Panc1 (cell line): ENCODE measurements at places on chromosomes 7 and 10.
A peak's percentile ranks its signal among the peaks of the same experiment; 100 is the strongest.

GRCh38 chr10:10665750-10666149 lies 351.9 kb upstream of the CELF2 start:
- no peak for DNase-seq
- no peak overlapping the region for H3K4me3 ChIP-seq
- no peak overlapping the region for H3K27ac ChIP-seq
- H3K4me1 ChIP-seq, result no peaks in the 10 kb centered on the region
- no peaks in the 10 kb centered on the region for H3K36me3 ChIP-seq
- H3K27me3 ChIP-seq, result no peaks in the 10 kb centered on the region

DNA sequence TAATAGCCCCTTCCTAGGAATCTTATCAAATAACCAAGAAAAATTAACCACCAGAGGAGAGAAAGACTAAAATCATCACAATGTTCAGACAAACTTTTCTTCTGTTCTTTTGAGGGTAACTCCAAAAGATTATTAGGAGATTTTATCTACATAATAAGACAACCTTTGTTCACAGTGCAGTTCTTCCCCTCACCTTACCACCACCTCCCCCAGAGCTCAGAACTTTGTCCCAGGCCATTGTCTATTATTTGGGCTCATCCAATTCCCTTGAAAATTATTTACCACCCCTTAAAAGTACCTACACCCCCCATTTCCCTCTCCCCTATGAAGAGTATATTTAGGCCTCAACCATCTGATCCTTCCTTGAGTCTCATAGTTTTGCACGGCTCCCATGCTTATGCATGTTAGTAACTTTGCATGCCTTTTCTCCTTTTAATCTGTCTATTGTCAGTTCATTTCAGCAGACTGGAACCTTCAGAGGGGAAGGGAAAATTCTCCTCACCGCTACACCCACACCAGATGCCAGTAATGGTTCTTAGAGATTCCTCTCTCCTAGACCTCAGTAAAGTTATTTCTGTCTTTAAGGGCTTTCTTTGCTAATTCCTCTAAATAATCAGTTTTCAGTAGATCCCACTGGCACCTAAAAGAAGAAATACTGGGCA lies 234.9 kb downstream of the SKIDA1 start:
- H3K27ac ChIP-seq, result peak overlapping the region; percentile 99
- no peak for DNase-seq
- no peak overlapping the region for H3K4me3 ChIP-seq
- peaks cover 54% of the 10 kb centered on the region for H3K4me1 ChIP-seq
- H3K36me3 ChIP-seq, result no peaks in the 10 kb centered on the region
- H3K27me3 ChIP-seq, result no peaks in the 10 kb centered on the region

DNA sequence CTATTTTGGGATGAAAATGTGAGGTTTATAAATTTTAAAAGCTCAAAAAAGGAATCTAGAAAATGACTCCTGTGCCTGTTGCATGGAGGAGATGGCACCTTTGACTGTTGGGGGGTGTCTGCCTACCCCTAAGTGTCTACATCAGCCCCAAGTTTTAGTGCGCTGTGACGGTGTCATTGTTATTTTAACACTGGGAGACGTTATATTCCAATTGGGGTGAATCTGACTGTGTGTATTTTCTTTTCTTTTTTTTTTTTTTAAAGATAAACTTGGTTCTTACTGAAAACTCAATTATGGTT lies 517 bp downstream of the SRGN start:
- no peaks in the 10 kb centered on the region for H3K27me3 ChIP-seq
- no peak overlapping the region for H3K27ac ChIP-seq
- peaks cover 2% of the 10 kb centered on the region for H3K4me1 ChIP-seq
- H3K36me3 ChIP-seq, result no peaks in the 10 kb centered on the region
- no peak for DNase-seq
- peak overlapping the region; percentile 36 for H3K4me3 ChIP-seq

DNA sequence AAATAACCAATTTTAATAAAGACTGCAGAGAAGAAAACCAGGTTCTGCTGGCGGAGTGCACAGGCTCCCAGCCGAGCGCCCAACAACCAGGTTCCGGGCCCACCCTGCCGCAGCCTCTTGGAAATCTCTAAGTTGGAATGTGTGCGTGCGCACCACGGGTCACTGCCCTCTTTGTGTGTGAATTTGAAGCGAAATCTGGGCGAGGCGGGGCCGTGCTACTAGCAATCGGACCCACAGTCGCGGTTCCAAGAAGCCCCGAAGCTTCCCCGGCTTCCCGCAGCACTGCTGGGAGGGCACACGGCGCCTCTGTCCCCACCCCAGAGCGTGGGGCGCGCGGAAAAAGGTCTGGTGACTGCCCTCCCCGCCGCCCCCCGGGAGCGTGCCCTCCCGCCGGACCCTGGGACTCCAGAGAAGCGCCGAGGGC lies 666 bp upstream of the MAP3K8 start:
- H3K4me1 ChIP-seq, result peaks cover 21% of the 10 kb centered on the region
- H3K4me3 ChIP-seq, result peak overlapping the region; percentile 66
- H3K27me3 ChIP-seq, result no peaks in the 10 kb centered on the region
- DNase-seq, result no peak
- no peaks in the 10 kb centered on the region; the same call in 1 of the 2 replicates for H3K36me3 ChIP-seq
- peak overlapping the region; percentile 85 for H3K27ac ChIP-seq

GRCh38 chr10:116457488-116457887 lies 29.8 kb downstream of the PNLIPRP3 start:
- no peak for DNase-seq
- no peak overlapping the region for H3K4me3 ChIP-seq
- H3K27me3 ChIP-seq, result peaks cover 15% of the 10 kb centered on the region

GRCh38 chr10:71970331-71970730 lies 6.1 kb downstream of the CHST3 start:
- H3K4me1 ChIP-seq, result peaks cover 92% of the 10 kb centered on the region
- H3K36me3 ChIP-seq, result no peaks in the 10 kb centered on the region; the same call in 1 of the 2 replicates
- DNase-seq, result no peak
- peak overlapping the region; percentile 83 for H3K27ac ChIP-seq
- peak overlapping the region; percentile 27 for H3K4me3 ChIP-seq
- no peaks in the 10 kb centered on the region for H3K27me3 ChIP-seq

DNA sequence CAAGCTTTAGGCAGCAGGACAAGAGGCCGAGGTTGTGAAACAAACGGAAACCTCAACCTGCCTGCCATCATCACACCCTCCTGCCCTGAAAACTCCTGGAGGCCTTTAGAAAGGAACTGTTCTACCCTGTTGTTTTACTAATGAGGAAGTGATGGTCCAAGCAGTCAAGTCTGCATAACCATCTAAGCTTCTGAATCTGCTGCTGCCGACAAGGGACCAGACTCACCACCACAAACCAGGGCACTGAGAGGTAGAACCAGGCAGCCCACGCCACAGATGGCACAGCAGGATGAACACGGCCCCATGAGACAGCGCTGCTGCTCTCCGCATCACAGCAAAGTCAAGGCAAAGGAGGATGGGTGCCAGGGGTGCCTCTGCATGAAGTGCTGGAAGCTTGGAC lies 209.4 kb downstream of the CELF2 start:
- H3K36me3 ChIP-seq, result no peaks in the 10 kb centered on the region
- H3K4me1 ChIP-seq, result no peaks in the 10 kb centered on the region
- no peak overlapping the region for H3K27ac ChIP-seq

DNA sequence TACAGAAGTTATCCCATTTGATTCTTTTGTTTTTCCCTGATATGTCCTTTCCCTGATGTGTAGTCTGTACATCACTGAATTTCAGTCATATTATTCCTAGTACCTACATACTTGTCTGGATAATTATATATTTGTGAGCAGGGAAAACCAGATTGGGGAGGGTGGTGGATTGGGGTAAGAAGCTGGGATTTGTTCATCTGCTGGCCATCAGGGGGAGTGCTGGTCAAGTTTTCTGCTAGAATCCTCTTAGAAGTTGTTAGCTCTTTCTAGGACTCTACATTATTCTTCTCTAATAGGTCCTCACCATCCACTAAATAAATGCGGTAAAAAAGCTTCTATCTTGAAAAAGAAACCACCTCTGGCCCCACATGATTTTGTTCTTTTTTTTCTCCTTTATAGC lies 232.7 kb upstream of the TAC1 start:
- H3K27ac ChIP-seq, result no peak overlapping the region
- H3K36me3 ChIP-seq, result no peaks in the 10 kb centered on the region
- no peaks in the 10 kb centered on the region for H3K4me1 ChIP-seq
- no peaks in the 10 kb centered on the region; the same call in 1 of the 2 replicates for H3K27me3 ChIP-seq
- H3K4me3 ChIP-seq, result no peak overlapping the region
